NCI-H1436 treated with DMSO at 0.1 percent for 48 hours (cell line): ENCODE measurements at places on chromosomes 11 and 22.

DNA sequence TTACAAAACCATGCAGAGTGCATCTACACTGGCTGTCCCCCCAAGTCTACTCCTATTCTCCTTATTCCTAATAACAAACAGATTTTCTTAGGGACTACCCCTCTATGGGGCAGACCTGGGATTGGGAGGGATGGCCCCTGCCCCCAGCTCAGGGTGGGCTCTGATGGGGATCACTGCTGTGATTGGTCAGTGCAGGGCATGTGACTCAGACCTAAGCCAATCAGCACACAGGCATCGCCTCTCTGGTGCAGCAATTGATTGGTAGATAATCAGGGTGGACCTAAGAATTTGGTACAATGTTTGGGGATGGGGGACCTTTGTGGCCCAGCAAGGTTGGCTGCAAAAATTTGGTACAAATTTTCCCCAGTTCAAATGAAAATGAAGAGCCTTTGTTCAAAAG lies 57.2 kb upstream of the SHANK2 start:
- no peak for DNase-seq

GRCh38 chr11:76147106-76147740 lies 59.1 kb downstream of the WNT11 start:
- DNase-seq, result no peak

- no peak for DNase-seq
Measured at GRCh38 chr11:30260813-30261212, 30.0 kb downstream of the FSHB start.

DNA sequence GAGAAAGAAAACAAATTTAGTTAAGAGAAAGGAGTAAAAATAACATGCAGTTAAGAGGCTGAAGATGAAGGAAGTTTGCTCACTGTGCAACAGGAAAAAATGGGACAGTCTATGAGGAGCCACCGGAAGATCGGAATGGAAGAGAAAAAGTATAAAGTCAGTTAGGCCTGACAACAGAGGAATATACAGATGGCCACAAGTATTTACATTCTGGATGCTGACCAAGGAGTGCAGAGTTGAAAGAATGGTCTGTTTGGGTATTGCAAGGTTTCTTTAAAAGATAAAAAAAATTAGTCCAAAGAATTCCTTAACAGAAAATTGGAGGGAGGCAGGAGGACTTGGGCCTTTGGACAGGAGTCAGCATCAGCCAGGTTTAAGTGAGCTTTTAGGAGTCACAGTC lies 37.5 kb downstream of the RBFOX2 start:
- DNase-seq, result no peak

GRCh38 chr11:86785576-86785975 lies 14.8 kb upstream of the PRSS23 start:
- no peak for DNase-seq

DNA sequence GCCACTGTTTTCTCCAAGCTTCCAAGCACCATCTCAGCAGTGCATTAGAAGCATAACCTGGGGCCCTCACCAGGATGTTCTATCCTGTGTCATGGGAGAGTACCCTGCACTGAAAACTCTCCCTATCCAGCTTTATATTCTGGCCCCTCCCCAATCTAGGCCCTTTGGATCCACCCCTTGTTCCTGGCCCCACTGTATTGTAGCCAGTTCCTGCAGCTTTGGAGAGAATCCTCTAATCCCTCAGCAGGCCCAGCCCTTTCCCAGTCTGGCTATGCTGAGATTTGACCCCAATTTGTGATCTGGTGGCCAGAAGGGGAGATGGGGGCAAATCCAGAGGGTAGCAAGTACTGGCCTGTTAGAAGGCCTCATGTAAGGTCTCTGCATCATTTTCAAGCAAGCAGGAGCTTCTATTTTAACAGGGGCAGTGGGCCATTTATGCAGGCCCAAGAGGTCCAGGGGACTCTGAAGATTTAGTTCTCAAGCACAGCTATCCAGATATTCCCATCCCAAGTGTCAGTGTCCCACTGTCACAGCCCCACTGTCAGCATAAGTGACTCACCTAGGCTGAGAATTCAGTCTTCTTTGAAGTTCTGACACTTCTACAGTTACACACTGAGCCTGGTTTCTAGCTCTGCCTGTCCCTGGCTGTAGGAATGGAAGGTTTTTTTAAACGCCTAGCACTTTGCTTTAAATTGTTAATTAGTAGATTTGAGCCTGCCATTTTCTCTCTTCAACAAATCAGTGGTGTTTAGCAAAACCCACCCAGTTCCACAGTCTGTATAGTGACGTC lies 589.5 kb upstream of the CADM1 start:
- DNase-seq, result no peak

DNA sequence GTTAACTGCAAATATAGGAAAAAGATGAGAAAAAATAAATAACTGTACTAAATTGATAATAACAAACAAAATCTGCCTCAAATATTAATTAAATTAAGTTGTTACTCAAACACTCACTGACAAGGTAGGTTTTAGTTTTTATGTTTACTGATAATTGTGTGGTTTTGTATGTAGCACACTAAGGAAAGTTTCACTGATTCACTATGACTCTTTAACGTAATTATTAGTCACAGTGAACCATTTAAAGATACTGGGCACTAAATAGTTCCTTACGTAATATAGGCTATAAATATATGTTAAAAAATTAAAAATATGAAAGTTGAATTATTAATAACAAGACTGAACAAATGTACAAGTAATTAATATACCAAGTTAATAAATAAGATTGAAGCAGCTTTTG lies 2330.0 kb upstream of the RAG2 start:
- no peak for DNase-seq

DNA sequence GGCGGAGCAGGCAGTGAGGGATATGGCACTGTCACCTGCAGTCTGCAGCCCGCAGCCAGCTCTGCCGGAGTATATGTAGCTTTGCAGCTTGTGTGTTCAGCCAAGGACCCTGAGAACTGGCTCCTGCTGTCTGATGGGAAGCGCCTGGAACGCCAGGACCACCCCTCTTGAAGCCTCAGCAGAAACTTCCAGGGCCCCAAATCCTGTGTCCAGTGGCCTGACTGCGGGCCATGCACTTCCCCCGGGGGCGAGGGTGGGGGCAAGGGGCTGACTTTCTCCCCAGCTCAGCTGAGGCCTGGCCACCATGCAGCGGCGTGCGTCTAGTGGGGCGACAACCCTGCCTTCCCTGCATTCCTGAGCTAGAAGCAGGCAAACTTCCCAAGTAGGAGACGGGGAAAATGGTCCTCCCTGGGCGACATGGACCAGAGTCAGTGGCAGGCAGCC lies 32.3 kb downstream of the PISD start:
- no peak for DNase-seq

GRCh38 chr22:46915950-46916730 lies 153.7 kb downstream of the TBC1D22A start:
- DNase-seq, result no peak

GRCh38 chr11:134532921-134533421 lies 120.9 kb upstream of the B3GAT1 start:
- no peak for DNase-seq

GRCh38 chr11:107791343-107792048 lies 67.1 kb downstream of the SLC35F2 start:
- DNase-seq, result no peak

- DNase-seq, result no peak
Measured at GRCh38 chr11:68904248-68904847, 657 bp downstream of the IGHMBP2 start.

- no peak for DNase-seq
Measured at GRCh38 chr11:78763664-78764063, 189.0 kb upstream of the NARS2 start.

DNA sequence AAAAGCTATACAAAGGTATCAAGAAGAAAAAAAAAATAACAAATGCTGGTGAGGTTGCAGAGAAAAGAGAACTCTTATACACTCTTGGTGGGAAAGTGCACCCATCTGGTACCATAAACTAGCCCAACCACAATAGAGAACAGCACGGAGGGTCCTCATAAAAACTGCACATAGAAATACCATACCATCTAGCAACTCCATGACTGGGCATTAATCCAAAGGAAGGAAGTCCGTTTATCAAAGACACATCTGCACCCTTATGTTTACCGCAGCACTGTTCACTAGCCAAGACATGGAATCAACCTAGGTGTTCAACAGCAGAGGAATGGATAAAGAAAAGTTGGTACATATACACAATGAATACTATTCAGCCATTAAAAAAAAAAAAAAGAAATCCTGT lies 10.8 kb upstream of the CLDN5 start:
- DNase-seq, result no peak

GRCh38 chr11:47057365-47057764 lies 119.3 kb downstream of the ARFGAP2 start:
- no peak for DNase-seq

DNA sequence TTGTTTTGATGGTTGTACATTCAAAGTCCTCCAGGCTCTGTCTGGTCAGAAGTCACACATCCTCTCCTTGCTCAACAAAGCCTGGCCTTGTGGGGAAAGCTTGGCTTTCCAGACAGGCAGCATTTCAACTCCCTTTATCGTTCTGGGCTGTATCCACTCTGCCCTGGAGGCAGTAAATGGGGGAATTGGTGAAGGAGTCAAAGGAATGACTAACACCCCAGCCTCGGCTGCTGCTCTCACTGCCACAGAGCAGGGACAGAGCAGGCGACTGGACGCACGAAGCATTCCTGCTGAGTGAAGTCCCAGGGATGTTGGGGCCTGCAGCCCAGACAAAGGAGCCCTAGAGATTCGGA lies 52.8 kb downstream of the WNT11 start:
- DNase-seq, result no peak

GRCh38 chr11:76459299-76459698 lies 14.5 kb downstream of the EMSY start:
- DNase-seq, result no peak

DNA sequence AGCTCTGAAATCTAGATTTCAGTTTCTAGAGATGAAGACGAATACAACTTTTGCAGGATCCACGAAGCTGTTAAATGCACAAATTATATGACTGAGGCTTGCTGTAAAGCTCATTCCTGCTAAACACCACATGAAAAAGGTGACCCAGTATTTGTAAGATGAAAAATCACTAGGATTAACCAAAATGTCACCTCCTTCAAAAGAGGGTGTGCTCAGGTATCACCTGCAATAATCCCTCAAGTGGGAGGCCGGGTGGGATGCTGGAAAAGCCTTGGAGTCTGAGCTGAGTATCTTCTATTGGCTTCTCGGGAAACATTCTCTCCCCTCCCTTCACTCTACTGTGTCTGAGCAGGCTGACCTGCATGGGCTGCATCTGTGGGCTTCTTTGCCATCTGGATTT lies 195.8 kb downstream of the NELL1 start:
- no peak for DNase-seq
